ENCODE measurements at places on chromosomes 2 and 18. TPM values are rescaled to one million over a fixed set of nuclear protein-coding genes. Genes with fewer than 3 reads are reported as not detected.

The MRPL44 gene
- total RNA-seq: 28.9 TPM

The SLC30A3 gene
- 0.68 TPM for total RNA-seq

The TXNDC2 gene
- total RNA-seq: not detected

The ALK gene
- total RNA-seq: not detected

The HOXD9 gene
- total RNA-seq: not detected

The WDR43 gene
- total RNA-seq: 92.5 TPM

The LBH gene
- 135 TPM for total RNA-seq

The CDH2 gene
- total RNA-seq: 0.61 TPM

The MARCHF4 gene
- not detected for total RNA-seq

The LINC00305 gene
- total RNA-seq: not detected

The CCDC142 gene
- 38.1 TPM for total RNA-seq

The GAREM2 gene
- total RNA-seq: 4.6 TPM

The UGP2 gene
- 111 TPM for total RNA-seq

The KLHL41 gene
- total RNA-seq: not detected

The KHK gene
- 14.3 TPM for total RNA-seq

The DSG4 gene
- total RNA-seq: not detected

The ESPNL gene
- total RNA-seq: 0.17 TPM

The EGR4 gene
- 0.27 TPM for total RNA-seq

The NTSR2 gene
- total RNA-seq: not detected

The IL1RL1 gene
- total RNA-seq: 16.2 TPM

The ARID5A gene
- 227 TPM for total RNA-seq

The GALNT14 gene
- 0.27 TPM for total RNA-seq

The ASTL gene
- total RNA-seq: 1.1 TPM

The CFAP65 gene
- not detected for total RNA-seq

The C2orf74 gene
- total RNA-seq: 4.6 TPM

The WNT10A gene
- total RNA-seq: 0.29 TPM

The STK36 gene
- 16.6 TPM for total RNA-seq

The KCNK3 gene
- total RNA-seq: not detected

The NT5DC4 gene
- total RNA-seq: not detected
